Left cardiac atrium (tissue), 4 donors: ENCODE measurements at places on chromosomes 6 and 20. TPM values are rescaled to one million over a fixed set of nuclear protein-coding genes. Genes with fewer than 3 reads are reported as not detected.
A peak's percentile ranks its signal among the peaks of the same experiment; 100 is the strongest.

GRCh38 chr6:50380406-50381098 is 330.8 kb upstream of the DEFB112 start:
- DNase-seq, result no peak

DNA sequence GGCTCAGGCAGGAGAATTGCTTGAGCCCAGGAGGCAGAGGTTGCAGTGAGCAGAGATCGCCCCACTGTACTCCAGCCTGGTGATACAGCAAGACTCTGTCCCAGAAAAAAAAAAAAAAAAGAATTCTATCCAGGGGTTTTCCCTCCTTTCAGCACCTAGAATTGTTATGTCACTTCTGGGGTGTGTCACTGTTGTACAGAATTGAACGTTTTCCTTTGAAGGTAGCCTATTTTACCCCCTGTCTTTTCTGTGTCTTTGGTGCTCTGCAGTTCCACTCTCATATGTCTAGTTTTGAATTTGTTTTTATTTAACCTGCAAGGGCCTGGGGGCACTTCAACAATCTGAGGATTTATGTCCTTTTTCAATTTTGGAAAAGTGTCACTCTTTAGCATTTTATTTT is 19.3 kb upstream of the ARID1B start:
- DNase-seq, result no peak

CDSN gene
- 0.10 TPM for total RNA-seq

DNA sequence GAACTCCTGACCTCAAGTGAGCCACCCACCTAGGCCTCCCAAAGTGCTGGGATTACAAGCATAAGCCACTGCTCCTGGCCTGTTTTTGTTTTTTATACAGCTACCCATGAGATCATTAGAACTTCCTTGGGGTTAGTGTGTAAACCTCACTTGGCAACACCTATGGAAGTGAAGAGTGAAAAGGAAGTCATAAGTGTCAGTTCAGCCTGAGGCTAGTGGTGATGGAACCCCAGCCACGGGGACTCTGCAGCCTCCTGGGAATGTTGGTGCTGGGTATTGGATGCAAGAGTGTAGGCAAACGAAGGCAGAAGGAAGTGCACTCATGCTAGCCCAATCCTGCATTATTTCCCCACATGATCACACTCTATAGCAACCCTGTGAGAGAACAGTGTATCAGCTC is 33.6 kb upstream of the FUCA2 start:
- DNase-seq, result no peak

DNA sequence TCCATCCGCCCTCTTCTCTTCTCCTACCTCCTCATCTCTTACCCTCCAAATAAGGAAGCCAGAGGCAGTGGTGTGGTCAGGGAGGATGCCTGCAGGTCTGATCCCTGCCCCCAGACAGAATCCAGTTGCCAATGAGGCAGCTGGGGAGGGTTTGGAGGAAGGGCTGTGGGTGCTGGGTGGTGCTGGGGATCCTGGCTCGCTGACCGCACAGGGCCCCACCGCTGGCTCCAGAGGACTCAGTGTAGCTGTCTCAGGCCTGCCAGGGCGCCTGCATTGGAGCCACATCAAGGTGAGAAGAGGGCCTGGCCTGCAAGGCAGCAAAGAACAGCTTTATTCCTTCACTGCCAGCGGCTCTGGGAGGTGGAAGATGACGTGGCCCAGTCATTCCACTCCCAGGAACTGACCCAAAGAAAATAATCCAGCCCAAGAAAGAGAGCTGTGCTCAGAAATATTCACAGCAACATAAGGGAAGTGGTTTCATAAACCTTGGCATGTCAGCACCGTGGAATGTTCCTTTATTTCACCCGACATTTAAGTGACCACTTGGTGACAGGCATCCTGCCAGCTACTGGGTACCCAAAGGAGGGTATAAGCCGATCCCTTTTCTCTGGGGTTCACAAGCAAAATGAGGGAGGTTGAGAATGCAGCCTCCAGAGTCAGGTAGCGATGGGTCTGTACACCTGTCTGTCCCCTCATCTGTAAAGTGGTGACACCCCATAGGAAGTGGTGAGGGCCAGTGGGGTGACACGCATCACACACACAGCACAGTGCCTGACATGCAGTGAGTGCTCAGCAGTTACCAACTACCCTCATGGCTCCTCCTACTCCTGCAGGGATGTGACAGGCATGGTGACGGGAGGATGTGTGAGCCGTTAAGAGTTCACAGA is 125.1 kb downstream of the SNX5 start:
- peak; percentile 73 for DNase-seq

PRR18 gene
- total RNA-seq, result 0.26 TPM

- no peak for DNase-seq
These were observed 67.2 kb upstream of the LAMP5 start for GRCh38 chr20:9447182-9447581.

DNA sequence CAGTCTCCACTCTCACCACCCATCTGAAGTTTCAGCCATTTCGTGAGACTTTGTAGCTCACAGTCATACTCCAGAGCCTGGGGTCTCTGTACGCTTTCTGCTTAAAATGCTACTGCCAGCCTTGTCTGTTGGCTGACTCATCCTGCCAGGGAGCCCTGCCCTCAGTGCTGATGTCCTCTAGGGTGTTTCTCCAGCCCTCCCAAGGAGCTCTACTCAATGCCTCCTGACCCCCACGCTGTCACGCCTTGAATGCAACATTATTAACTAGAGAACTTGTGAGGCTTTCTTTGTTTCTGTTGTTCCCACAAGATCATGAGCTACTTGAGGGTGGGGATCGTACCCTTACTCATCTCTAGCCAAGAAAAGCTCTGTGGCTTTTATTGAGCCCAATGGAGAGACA is 20.1 kb downstream of the KIF16B start:
- DNase-seq, result no peak

GRCh38 chr6:149248693-149249369 is 68.7 kb upstream of the TAB2 start:
- no peak for DNase-seq

- no peak for DNase-seq
These were observed 148.0 kb downstream of the TTLL2 start for GRCh38 chr6:167472880-167473279.
